Osteoblast (primary cell): ENCODE measurements at places on chromosomes 7 and 10. TPM values are rescaled to one million over a fixed set of nuclear protein-coding genes. Genes with fewer than 3 reads are reported as not detected.

The DKK1 gene
- 50.7 and 66.2 TPM in 2 replicates for total RNA-seq

The TBX20 gene
- not detected in 2 replicates for total RNA-seq

The ZNF138 gene
- 4.7 and 8.3 TPM in 2 replicates for total RNA-seq

The GNG11 gene
- total RNA-seq, result 7.6 and 8.8 TPM in 2 replicates

The NYAP1 gene
- total RNA-seq, result under 0.01 and 0.29 TPM in 2 replicates

The SPDYE8 gene
- not detected in 2 replicates for total RNA-seq

The WDR86 gene
- 8.5 and 15.6 TPM in 2 replicates for total RNA-seq

The C7orf33 gene
- total RNA-seq, result not detected in 2 replicates
